Stimulated activated CD8-positive, alpha-beta memory T cell treated with anti-CD3 and anti-CD28 coated beads, Interleukin-7, amount 100 ng/mL, for 1 hour (primary cell): ENCODE measurements at places on chromosomes 16 and 17.

GRCh38 chr17:57834146-57834741 is 15.6 kb downstream of the MRPS23 start:
- DNase-seq: no peak

DNA sequence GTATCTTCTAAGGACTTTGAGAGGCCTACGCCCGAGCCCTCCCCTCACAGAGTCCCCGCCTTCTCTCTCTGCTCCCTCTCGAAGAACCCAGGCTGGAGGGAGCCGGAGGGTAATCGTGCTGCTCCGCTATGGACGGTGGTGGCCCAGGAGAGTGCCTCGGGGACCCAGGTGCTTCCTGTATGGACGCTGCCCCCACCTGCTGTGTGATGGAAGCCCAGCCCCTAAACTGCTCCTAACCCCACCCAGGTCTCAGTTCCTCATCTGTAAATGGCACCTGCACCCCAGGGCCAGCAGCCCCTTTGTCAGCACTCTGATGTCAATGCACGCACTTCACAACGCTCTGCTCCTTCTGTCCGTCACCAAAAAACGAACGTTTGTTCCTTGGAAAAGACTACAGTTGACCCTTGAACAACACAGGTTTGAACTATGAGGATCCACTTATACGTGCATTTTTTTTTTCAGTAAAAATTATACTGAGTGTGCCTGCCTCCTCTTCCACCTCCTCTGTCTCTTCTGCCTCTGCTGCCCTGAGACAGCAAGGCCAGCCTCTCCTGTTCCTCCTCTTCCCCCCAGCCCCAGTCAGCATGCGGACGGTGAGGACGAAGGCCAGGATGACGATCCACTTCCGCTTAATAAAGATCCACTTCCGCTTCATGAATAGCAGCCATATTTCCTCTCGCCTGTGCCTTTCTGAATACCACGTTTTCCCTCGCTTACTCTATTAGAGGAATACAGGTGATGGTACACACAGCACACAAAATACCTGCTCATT is 118.3 kb downstream of the BANP start:
- DNase-seq: no peak

- no peak for DNase-seq
These were observed 602.1 kb upstream of the GOT2 start for GRCh38 chr16:59336136-59336695.

GRCh38 chr17:68305142-68305541 is 13.8 kb downstream of the ARSG start:
- no peak for DNase-seq

- no peak for DNase-seq
These were observed 11.8 kb downstream of the C16orf74 start for GRCh38 chr16:85738923-85739715.

GRCh38 chr17:337866-338265 is 14.7 kb downstream of the RPH3AL start:
- DNase-seq: no peak

DNA sequence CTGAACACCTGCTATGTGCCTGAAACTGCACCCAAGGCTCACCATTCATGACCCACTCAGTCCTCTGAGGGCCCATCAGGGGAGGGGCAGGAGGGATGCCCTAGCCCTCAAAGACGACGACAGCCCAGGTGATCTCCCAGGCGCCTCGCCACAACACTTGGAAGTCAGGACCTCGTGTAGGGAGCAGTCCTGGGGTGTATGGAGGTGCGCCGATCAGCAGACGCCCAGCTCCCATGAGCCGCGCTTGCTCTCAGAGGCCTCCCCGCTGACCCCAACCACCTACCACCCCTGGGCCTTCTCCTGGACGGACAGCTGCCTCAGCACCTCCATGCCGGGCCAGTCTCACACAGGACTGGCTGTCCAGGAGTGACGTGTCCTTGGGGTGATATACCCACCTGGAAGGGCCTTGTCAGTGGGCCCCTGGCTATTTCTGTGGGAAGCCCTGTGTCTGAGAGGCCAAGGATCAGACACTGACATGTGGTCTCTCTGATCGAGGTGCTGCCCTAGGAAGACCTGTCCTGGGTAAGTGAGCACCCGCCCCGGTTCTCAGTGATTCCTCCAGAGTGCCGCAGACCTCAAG is 26.7 kb downstream of the KDM8 start:
- DNase-seq: no peak

DNA sequence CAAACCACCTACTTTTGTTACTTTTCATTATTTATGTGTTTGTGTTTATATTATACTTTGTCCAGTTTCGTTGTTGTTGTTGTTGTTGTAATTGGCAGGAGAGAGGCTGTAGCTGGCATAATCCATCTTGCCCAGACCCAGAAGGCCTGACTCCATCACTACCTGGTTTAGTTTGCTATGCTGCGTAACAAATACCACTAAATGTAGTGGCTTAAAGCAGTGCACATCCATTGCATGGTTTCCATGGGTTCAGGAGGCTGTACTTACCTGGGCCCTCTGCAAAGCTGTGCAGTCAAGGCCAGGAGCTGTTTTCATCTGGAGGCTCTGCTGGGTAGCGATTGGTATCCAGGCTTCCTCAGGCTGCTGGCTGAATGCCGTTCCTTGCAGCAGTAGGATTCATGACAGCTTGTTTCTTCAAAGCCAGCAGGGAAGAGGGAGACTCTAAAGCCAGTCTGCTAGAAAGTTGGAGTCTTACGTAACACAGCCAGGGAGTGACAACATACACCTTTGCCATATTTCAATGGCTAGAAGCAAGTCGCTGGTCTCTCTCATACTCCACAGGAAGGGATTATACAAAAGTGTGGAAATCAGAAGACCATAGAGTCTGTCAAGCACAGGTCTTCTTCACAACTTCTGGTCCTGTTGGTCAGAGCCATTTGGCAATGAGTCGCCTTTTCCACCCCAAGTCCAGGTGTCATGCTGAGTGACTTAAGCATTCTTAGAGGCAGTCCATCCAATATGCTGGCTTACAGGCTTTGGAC is 41.1 kb downstream of the TNRC6C start:
- no peak for DNase-seq

DNA sequence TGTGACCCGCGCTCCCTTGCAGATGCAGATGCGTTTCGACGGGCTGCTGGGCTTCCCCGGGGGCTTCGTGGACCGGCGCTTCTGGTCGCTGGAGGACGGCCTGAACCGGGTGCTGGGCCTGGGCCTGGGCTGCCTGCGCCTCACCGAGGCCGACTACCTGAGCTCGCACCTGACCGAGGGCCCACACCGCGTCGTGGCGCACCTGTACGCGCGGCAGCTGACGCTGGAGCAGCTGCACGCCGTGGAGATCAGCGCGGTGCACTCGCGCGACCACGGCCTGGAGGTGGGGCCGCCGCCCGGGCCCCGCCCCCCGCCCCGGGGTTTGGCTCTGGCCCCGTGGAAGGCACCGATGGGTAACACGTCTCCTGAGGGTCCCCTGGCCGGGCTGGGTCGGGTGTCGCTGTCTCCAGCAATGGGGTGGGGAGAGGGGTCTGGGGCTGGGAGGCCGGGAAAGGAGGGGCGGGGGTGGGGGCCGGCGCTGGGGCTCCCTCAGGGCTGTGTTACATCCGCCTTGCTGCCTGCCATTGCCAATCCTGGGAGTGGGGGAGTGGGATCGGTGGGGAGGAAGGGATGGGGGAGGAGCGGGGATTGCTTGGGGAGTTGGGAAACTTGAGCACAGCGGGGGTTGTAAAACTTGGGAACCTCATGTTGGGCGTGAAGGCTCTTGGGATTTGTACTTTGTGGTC is 737 bp downstream of the NUDT16L1 start:
- no peak for DNase-seq

- no peak for DNase-seq
These were observed 651 bp downstream of the SHMT1 start for GRCh38 chr17:18362698-18363100.

DNA sequence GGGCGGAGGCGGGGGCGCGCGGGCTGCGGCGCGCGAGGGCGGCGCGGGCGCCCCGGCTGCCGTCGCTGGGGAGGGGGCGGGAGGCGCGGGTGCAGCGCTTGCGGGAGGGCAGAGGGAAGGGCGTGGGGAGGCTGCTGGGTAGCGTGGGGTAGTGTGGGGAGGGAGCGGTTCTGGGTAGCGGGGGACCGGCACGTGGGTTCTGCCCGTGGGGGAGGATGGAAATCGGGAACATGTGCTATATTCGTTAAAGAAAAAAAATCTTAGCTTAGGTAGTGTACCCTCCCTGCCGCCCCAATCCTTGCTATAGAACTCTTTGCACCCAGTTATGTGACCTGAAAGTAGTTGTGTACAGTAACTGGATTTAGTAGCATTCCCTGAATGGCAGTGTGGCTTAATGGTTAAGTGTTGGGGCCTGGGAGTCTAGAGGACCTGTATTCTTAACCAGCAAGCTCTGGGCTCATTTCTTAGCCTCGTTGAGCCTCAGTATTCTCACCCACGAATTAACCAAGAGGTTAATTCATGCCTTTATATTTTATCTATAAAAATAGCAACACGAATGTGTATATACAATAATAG is 646 bp downstream of the RABEP1 start:
- DNase-seq: peak; percentile 4

DNA sequence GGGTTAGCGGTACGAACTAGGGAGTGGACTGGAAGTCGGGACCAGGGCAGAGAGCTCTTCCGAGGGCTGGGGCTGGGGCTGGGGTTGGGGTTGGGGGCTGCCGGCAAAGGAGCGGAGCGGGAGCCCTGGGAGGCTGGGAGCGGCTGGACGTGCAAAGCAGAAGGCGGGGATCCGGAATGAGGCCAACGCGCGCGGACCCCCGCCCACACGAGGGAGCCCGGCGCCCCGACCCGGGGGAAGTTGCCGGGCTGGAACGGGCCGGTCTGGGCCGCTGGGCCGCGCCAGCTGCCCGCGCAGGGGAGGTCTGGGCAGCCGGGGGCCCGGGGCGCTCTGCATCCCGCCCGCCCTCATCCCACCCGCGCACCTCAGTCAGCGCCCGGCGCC is 323 bp downstream of the ST3GAL2 start:
- no peak for DNase-seq

- DNase-seq: no peak
These were observed 125.1 kb downstream of the BANP start for GRCh38 chr16:88076211-88076931.

DNA sequence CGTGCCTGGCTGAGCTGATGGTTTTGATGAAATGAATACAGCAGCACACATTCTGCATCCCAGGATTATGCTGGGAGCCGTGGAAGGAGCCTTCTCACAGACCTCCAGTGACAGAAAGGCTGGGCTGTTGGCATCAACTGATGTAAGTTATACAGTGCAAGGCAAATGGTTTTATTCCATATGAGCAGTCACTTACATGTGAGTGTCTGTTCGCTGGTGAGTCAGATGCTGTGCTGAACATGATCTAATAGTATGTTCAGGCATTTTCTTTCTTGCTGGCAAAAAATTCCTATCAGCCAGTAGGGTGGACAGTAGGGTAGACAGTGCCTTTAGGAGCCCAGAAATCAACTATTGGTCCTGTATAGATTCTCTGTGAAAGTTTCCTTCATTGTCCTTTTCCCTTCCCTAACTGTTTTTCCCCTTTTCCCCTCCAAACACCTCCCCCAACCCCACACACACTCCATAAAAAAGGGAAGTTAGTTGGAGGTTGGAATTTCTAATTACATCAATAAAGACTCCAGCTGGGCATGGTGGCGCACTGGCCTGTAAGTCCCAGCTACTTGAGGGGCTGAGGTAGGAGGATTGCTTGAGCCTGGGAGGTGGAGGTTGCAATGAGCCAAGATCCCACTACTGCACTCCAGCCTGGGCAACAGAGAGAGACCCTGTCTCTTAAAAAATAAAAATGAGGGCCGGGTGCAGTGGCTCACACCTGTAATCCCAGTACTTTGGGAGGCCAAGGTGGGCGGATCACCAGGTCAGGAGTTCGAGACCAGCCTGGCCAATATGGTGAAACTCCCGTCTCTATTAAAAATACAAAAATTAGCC is 36.2 kb downstream of the LDHD start:
- DNase-seq: no peak

DNA sequence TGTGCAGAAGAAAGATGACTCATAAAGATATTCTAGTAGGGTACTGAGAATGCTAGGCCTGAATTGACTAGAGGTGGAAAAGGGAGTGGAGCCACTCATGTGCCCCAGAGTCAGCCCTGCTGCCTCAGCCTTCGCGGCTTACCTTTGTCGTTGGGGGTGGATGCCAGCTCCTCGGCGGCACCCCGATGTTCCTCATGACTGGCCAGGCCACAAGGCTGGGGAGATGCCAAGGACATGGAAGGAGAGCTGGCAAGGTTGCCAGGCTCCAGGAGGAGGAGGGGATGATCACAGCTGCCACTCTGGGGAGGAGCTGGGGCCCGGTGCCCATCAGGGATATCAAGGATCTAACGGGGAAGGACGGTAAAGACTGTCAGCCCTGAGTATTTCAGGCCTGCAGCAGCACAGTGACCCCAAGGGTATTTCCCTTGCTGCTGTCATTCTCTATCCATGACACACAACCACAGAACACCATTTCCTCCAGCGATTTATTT is 9.7 kb upstream of the SLC35B1 start:
- DNase-seq: no peak

- no peak for DNase-seq
These were observed 11.9 kb downstream of the ERCC4 start for GRCh38 chr16:13931845-13932244.

DNA sequence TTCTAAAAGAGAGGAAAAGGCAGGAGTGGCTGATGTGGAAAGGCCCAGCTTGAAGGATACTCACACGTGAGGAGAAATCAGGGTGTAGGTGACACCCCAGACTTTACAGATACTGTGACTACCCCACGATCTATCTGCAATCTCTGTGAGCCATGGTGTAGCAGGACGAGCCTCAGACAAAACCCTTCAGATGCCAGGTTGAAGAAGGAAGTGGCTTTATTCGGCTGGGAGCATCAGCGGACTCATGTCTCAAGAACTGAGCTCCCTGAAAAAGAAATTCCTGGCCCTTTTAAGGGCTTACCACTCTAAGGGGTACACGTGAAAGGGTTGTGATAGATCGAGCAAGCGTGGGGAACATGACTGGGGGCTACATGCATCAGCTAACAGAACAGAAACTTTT is 4.7 kb upstream of the SLC6A4 start:
- no peak for DNase-seq

DNA sequence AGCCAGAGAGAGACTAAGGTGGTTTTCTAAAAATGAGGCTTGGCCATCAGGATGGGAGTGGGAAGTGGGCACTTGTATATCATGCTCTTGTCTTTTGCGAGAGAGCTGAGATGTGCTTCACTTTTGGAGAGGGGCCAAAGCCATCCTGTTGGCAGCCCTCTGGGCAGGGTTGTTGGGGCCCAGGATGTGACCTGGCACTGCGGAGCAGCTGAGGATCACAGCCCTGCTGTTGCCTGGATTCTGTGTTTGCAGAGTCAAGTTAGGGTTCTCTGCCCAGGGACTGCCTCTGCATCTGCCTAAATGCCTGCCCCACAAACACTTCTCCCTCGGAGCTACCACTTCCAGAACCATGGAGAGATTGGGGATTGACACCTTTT is 71.2 kb downstream of the PLD6 start:
- DNase-seq: no peak
